ENCODE measurements at places on chromosomes 16 and 17. TPM values are rescaled to one million over a fixed set of nuclear protein-coding genes. Genes with fewer than 3 reads are reported as not detected.

DNA sequence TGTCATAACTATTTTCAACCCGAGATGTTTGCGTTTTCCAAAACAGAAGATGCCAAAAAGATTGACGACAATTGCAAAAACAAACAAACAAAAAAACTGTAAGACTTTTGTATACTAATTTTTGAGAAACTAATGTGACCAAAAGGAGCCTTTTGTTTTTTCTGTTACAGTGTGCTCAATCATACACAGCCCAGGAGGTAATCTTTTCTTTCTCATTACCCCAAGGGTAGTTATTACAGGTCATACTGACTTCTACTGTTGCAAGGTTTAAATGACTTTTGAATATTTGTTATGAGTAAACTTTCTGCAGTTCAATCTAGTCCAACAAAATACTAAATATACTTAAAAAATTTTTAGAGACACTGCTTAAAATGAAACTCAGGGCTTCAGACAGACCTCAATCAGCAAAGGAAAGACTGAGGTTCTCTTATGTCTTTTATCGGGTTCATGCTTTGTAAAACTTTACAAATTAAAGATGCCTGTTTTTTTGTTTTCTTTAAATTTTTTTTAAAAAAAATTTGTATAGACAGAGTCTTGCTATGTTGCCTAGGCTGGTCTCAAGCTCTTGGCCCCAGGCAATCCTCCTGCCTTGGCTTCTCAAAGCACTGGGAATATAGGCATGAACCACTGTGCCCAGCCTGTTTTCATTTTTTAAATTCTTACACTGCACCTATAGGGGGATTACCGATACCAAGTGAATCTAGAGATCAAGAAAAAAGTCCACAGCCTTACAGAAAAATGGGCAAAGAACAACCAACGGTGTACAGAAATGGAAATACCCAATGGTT lies 47.6 kb downstream of the SPOP start:
- no peak for DNase-seq

DNA sequence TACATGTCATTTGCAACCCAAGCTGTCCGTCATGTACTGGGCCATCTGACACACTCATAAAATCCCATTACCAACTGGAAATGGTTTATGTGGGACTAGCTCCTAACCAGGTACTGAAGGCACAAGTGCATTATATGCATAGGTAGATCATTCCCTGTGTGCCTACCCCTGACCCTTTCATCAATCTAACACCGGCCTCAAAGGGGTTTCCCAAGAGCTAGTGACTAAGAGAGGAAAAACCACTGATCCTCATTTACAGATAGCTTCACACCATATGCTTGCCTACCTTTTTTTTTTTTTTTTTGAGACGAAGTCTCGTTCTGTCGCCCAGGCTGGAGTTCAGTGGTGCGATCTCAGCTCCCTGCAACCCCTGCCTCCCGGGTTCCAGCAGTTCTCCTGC lies 449.8 kb downstream of the SLC39A11 start:
- DNase-seq, result no peak

- DNase-seq, result no peak
Measured at GRCh38 chr16:4700380-4700996, 7.1 kb downstream of the NUDT16L1 start.

The ZFP3 gene
- total RNA-seq, result 2.0 TPM

DNA sequence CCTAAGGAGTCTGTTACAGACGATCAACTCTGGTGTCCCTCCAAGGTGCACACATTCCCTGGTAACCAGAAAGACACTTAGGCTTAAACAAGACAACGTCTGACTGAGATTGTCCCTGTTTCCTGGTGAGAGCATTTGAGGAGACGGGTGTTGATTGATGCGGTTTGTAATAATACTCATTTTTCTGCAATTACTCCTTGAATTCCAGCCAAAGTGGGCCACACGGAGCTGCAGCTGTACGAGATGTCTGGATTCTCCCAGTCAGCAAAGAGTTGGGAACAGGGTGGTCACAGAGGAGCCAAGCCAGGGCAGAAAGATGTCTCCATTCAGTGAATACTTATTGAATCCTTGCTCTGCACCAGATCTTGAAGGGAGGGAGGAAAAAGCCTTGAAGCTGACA lies 30.9 kb upstream of the CES5A start:
- no peak for DNase-seq

The CMTM1 gene
- total RNA-seq, result 12.5 TPM

The ETV4 gene
- 8.1 TPM for total RNA-seq

- no peak for DNase-seq
Measured at GRCh38 chr16:20875355-20875650, 24.9 kb downstream of the DCUN1D3 start.

DNA sequence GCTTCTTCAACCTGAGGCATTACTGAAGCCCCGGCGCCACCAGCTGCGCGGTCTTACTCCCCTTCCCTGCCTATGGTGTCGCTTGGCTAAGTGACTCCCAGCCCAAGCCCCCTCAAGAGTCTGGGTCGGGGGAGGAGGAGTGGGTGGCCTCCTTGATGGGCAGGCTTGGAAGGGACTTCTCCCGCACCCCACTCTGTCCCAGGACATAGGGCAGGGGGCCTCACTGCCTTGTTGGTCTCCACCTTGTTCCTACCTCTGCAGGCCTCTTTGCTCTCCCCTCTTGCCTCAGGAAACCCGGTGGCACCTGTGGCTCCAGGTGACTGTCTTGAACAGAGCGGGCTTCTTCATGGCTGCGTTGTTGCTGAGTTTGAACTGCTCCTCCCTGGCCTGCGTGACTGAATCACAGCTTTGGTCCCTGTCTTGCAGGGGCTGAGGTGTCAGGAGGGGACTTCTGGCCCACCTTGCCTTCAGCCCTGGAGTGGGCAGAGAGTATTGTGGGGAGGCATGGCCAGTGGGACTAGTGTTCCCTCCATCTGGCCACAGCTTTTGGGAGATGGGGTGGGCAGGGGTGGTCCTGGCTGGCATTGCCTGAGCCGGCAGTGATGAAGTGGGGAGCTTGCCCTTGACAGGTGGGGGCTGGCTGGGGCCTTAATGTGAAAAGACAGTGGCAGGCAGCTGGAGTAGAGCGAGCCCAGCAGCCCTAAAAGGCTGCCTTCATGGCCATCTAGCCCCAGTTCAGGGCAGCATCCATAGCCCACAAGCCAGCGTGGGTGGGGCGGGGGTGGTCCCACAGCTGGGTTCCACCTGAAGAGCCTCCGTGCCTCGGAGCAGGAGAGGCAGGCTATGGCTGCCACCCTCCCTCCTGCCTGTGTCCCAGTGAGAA lies 7.3 kb downstream of the CBX2 start:
- no peak for DNase-seq

GRCh38 chr16:88988980-88989811 lies 12.2 kb upstream of the CBFA2T3 start:
- DNase-seq, result no peak

GRCh38 chr17:50194934-50195865 lies 6.2 kb downstream of the COL1A1 start:
- no peak for DNase-seq

DNA sequence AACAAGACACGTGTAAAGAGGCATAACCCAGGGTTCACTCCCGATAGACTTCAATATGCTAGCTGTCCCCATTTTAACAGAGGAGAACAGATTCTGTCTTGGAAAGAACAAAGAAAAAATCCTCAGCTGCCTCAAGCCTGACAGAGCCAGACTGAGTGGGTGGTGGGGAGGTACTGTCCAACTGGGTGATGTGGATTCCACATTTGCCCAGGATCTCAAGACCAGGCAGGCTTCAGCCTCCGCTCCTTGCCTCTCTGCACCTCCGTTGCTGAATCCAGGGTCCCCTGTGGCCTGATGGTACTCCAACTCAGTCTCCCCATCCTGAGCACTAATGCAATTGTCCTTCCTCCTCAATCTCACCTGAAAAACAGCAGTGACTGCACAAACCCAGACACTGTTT lies 163.8 kb downstream of the GSG1L start:
- DNase-seq, result no peak

GRCh38 chr16:13852827-13853226 lies 67.1 kb upstream of the ERCC4 start:
- DNase-seq, result no peak

DNA sequence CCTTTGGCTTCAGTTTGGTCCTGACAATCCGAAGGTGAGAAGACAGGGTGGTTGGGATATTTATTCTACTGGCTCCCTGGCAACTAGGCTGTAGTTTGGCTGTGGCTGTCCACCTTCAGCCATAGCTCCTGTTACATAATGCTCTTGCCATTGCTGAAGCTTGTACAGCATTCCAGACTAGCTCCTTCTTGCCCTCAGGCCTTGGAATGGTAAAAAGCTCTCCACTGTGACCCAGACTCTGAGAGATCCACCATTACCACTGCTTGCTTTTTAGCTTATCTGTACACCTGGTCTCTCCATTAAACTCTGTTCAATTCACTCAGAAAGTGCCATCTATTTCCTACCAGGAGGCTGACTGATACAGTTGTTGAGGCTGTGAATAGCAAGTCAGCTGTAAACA lies 231.8 kb upstream of the MON1B start:
- DNase-seq, result no peak

- no peak for DNase-seq
Measured at GRCh38 chr17:12438813-12439586, 226.7 kb upstream of the MYOCD start.

- no peak for DNase-seq
Measured at GRCh38 chr17:49829026-49829425, 18.8 kb downstream of the TAC4 start.

The TEKT3 gene
- total RNA-seq, result not detected

The MYH2 gene
- total RNA-seq, result not detected
